ENCODE measurements at places on chromosomes 11 and 22.

GRCh38 chr11:1199751-1200610 lies 22.9 kb upstream of the MUC5B start:
- peak; percentile 14 for DNase-seq

- DNase-seq, result no peak
These were observed 119.3 kb upstream of the SERPIND1 start for GRCh38 chr22:20654343-20655208.

- no peak for DNase-seq
These were observed 35.6 kb downstream of the KIF18A start for GRCh38 chr11:28072321-28072720.

DNA sequence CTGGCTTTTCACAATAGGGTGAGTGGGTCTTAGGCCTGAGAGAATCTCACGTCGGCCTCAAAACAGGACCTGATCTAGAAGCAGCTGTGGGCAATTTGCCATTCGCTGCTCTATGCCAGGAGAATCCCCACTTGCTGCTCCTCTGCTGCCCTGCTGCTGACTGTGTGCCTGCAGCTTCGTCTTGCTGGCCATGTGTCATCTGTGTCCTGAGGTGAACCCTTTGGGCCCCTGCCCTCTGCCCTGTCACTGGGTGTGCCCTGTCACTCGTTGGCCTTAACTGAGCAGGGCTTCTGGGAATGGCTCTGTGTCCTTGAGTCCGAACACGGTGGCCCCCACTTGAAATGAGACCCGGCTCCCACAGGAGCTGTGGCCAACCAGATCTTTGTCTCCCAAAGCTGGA lies 6.2 kb downstream of the NAA40 start:
- no peak for DNase-seq

GRCh38 chr22:19687561-19688300 lies 26.6 kb upstream of the SEPTIN5 start:
- DNase-seq, result no peak

GRCh38 chr11:58900479-58901420 lies 38.5 kb upstream of the GLYATL1 start:
- DNase-seq, result peak; percentile 69

DNA sequence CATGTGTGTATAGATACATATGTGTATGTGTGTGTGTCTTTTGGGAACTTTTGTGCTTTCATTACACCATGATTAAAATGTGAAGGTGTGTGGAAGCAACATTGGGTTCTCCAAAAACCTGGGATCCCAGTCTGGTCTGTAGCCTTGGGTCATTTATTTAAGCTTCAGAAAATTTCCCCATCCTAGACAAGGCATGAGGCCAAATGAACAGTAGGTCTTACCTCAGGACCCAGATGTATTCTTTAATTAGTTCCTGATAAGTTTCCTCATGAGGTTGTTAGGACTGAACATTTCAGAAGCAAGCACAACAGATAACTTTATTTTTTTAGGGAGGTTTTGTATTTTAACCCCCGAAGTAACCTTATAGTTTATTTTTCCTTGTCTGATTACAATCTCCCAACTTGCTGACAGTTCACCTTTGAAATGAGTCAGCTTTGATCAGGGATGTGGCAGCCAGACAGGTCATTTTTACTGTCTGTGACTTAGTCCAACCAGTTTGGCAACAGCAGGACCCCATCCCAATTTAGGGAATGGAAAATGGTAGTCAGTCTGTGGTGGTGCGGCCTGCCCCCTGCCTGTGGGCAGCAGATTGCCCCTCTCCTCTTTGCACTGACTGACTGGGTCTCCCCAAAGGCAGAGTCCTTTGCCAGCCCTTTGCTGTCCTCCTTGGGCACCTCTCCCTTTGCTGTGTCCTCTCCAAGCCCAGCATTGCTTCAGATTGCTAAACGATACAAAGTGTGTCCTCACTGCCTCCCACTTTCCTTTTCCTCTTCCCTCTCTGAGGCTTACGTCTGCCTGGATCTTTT lies 88.3 kb downstream of the NAV2 start:
- no peak for DNase-seq

GRCh38 chr11:74085542-74085892 lies 76.6 kb upstream of the UCP3 start:
- DNase-seq, result no peak

- no peak for DNase-seq
These were observed 610.5 kb downstream of the BUD13 start for GRCh38 chr11:116162086-116162885.

GRCh38 chr11:11351042-11351586 lies 1.9 kb downstream of the CSNK2A3 start:
- no peak for DNase-seq

DNA sequence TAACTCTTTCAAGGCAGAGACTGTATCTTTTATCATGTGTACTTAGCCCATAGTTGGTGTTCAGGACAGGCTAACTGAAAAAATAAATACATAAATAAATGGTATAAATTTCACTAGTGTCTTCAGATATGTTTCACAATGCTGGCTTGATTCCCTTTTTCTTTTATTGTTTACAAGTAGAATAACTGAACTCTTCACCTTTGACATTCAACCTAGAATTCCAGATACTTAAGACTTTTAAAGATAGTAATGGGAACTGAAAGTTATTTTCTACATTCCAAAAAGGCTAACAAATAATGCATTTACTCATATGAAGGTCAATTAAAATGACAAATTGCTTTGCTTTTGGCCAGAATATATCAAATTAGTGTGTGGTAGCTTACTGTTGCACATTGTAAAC lies 411.3 kb upstream of the TENM4 start:
- DNase-seq, result no peak

DNA sequence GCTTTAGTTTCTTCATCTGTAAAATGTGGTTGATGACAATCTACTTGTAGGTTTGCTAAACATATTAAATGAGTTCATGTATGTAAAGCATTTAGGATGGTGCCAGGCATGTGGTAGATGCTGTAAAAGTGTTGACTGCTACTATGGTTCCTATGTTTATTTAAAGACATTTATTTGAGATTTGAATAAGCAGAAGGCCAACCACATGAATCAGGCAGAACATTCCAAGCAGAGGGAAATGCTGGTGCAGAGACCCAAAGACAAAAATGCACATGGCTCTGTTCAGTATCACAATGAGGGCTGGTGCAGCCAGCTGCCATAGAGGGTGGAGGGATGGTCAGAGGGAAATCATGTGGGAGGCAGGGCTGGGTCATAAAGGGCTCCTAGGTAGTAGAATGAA lies 156.2 kb upstream of the PDGFD start:
- DNase-seq, result no peak

DNA sequence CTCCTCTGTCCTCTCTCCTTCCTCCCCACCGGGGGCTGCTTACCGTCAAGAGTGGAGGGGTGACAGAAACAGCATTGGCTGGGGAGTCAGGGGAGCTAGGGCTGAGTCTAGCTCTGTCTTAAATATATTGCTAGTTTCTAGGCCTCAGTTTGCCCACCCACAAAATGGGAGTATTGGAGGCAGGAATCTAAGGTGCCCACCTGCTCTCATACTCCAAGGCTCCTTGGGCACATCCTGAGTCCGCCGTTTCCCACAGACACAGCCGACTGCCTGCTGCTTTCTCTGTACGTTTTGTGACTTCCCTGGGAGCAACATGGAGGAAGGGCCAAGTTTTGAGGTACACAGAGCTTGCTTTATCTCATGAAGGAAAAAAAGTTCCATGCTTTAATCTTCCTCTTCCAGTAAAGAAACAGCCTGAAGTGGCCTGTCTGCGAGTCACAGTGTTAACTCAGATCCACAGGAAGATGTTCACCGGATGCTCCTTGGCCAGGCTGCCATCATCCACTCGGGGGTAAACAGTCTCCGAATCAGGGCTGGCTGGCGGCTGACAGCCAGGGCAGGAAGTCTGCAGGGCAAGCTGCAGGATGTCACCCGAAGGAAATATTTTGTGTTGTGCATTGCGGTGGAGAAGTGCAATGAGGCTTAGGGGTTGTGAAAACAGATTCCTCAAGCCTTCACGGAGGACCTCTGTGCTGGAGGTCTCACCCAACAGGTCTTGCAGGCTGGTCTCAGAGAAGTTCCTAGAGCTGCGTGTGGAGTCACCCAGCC lies 11.0 kb upstream of the CERK start:
- DNase-seq, result no peak

DNA sequence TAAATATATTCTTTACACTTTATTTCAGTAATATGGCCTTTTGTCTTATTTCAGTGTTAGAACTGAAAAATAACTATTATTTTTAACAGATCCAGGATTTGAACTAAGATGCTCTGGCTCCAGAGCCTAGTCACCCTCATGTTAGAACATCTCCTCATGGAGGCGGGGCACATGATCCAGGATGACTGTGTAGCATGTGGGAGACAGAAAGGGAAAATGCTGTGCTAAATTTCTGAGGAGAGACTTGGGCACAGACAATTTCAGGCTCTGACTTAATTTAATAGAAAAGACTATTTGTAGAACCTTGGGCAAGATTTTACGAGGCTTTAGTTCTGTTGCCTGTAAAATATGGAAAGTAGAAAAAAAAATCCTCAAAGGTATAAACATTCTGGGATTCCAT lies 24.1 kb downstream of the CTSC start:
- no peak for DNase-seq

DNA sequence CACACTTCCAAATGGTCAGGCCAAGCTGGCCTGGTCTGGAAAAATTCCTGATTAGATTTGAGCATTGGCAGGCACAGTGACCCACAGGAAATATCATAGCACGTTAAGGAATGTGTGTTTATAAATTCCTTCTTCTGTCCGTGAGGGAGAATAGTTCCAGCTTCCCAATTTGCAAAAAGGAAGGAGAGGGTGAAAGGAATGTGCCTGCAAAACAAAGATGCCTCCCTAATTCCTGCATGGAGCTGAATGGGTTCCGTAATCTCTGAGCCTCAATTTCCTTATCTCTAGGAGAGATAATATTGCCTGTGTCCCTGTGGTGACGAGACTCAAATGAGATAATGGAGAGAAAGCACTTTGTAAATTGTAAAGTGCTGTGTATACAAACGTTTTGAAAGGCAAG lies 105.1 kb downstream of the FEZ1 start:
- DNase-seq, result no peak

DNA sequence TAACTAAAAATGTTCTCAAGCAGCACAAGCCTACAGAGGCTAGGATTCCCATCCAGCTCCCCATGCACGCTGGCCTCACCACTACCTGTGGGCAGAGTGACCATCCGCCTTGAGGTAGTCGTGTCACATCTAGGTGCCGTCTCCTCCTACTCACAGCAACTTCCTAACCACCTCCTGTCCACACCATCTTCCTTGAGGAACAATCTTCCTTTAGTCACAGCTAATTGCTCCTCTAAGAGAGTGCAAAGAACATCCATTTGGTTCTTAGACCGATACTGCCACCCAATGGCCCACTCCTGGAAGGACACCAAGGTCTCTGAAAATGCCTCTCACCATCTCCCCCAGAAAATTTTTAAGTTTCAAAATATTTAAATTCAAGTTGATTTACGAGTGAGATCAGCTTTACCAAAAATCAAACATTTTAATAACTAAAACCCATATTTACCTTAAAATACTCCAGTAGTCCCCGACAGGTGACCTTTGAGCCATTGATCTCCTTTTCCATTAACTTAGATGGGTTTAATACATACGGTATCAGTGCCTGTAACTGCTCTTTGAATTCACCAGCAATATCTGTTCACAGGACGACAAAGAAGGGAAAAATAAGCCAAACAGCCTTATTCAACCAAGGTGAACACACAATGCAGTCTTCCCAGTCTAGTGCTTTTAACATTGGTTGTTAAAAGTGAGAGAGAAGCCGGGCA lies 21.7 kb upstream of the PLAAT3 start:
- peak; percentile 62 for DNase-seq

DNA sequence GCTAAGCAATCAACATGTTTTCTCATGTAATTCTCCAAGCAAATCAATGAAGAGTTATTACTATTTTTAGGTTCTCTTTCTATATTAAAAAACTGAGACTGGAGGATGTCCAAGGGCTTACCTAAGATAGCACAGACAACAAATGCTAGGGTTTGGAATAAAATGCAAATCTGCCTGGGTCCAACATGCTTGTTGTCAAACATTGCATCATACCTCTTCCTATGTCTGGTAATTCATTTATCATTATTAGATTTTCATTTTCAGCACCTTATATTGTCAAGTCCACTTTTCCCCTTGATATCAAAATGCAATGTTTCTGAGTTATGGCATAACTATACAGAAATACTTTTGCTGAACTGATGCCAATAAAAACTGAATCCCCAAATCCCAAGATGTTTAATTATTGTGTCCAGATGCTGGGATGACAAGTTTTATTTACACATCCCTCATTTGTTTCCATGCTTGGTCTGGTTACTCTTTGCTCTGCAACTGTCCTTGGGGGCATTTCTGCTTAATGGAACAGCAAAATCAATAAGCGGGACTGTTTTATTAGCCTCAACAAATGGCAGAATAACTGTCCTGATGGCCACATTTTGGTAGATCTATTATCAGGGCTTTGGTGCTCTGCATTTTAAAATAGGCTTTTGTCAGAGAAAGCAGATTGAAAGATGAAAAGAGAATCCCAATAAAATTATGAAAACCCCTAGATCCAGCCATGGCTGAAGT lies 86.0 kb downstream of the C11orf87 start:
- no peak for DNase-seq

GRCh38 chr11:44357711-44358110 lies 47.8 kb upstream of the ALX4 start:
- DNase-seq, result no peak

- no peak for DNase-seq
These were observed 98.4 kb upstream of the OR9G4 start for GRCh38 chr11:56846631-56847576.

GRCh38 chr22:38940811-38941384 lies 16.5 kb upstream of the APOBEC3A start:
- no peak for DNase-seq

DNA sequence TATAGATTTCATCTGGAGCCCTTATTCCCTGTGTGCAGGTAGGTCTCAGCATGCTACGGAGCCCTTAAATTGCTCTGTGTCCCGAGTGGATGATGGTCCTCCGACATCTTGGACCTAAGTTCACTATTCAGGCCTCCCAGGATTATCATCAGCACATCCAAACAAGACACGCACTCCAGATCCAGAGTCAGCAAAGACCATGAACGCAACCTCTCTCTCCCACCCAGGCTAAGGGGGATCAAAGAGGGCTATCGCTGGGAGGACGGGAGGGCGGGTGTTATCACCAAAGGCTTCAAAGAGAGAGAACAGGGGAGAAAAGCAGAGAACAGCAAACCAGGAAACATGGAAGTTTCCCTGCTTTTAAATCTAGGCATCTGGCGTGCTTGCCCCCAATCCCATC lies 659.4 kb downstream of the TBC1D22A start:
- DNase-seq, result no peak

GRCh38 chr11:64675450-64676260 lies 47.3 kb downstream of the NRXN2 start:
- DNase-seq, result no peak

GRCh38 chr22:40001800-40002577 lies 7.2 kb downstream of the FAM83F start:
- no peak for DNase-seq

- DNase-seq, result no peak
These were observed 459.9 kb upstream of the CADM1 start for GRCh38 chr11:115964091-115964490.

- no peak for DNase-seq
These were observed 10.6 kb downstream of the JHY start for GRCh38 chr11:122893131-122893530.

- no peak for DNase-seq
These were observed 43.5 kb downstream of the MYH9 start for GRCh38 chr22:36344106-36344827.

GRCh38 chr11:92911478-92911877 lies 58.0 kb upstream of the MTNR1B start:
- DNase-seq, result no peak
